ENCODE measurements at places on chromosomes 2 and 18.

DNA sequence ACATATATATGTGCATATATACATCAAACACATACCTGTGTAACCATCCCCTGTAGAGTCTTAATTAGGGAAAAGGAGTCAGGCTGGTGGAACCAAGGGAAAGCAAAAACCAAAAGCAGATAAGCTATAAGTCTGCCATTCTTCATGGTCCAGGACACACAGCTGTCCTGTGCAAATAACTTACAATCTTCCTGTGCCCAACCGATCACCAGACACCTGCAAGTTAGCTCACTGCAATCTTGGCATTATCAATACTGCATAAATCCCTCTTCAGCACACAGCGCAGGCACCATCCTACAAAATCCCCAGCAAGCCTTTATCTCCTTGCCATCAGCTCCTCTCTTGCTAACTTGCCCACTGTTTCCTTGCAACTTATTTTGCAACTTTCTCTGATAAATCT lies 60.8 kb upstream of the DYNAP start:
- no peak for DNase-seq

- DNase-seq: no peak
Observed at GRCh38 chr2:151357359-151357758, at the start of gene TNFAIP6. TNFAIP6 (plus strand) TSS chr2:151357592; CDS start chr2:151357667, 75 bp downstream.

GRCh38 chr18:78681396-78681795 lies 298.2 kb upstream of the SALL3 start:
- no peak for DNase-seq

DNA sequence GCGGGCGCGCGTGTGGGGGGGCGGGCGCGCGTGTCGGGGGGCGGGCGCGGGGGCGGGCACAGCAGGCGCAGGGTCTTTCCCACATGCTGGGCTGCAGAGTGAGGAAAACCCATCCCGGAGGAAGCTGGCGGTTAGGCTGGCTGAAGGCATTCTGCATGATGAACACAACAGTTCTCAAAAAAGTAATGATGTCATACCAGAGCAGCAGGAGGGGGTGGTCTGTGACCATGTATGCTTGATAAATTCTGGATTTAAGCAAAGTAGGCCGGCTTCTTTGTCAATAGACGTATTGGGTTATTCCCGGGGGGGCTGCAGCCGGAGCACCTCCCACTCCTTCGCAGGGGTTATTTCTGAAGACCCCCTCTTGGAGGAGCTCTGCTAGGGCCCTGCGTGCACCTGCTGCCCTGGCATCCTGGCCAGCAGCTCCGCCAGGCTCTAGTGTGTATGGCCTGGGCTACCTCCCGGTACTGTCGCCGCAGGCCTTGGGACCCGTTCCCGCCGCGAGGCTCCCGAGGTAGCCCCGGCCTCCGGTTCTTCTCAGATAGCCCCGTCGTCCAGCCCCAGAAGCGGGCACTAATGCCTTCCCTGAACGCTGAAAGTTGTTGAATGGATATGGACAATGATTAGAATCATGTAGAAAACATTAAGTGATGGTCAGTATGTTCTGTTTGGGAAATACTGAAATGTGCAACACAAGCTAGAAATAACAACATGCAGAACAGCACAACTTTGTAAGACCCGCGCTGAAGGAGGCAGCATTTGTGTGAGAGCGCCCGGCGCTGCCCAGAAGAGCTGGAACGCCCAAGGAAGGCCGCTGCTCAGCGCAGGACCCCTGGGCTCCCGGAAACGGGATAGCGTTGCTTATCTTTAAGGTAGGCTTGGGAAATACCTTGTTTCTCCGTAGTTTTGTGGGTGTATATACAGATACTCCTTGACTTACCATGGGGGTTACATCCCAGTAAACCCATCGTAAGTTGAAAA lies 101.4 kb upstream of the RAB6C start:
- DNase-seq: no peak

- DNase-seq: no peak
Observed at GRCh38 chr2:182230561-182230960, 196.3 kb downstream of the PDE1A start.

DNA sequence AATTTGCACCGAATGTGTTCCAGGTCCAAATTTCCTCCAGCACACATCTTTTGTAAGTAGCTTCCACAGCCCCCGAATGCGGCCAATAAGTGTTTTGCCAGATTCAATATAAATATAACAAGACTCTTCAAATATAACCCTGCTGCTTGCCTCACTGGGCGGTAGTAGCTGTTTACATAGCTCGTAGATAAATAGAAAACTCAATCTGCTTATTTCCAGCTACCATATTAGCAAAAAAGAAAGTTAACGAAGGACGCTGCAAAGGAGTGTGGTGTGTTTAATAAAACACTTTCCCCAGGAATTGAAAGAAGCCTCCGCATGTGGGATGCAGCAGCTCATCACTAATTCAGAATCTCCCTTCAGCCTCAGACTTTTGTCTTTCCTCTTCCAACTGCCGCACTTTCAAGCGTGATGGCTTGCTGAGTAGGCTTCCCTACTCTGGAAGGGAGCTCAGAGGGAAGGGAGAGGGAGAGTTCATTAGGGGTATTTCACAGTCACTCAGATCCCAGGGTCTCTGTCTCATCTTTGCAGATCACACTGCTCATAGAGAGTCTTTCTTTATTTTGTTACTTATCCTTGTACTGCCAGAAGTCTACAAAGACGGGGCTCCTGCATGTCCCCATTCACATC lies 367.0 kb downstream of the RND3 start:
- no peak for DNase-seq

GRCh38 chr18:44716697-44717163 lies 36.0 kb downstream of the SETBP1 start:
- no peak for DNase-seq
